ENCODE measurements at places on chromosomes 6 and 20. TPM values are rescaled to one million over a fixed set of nuclear protein-coding genes. Genes with fewer than 3 reads are reported as not detected.

TGM6 gene
- not detected for total RNA-seq

SYTL3 gene
- 3.3 TPM for total RNA-seq

ARFGEF3 gene
- 1.5 TPM for total RNA-seq

ECT2L gene
- not detected for total RNA-seq

C20orf204 gene
- 0.33 TPM for total RNA-seq

RPN2 gene
- 65.8 TPM for total RNA-seq

BACH2 gene
- total RNA-seq = 1.4 TPM

SLC22A16 gene
- 0.36 TPM for total RNA-seq
